Activated naive CD4-positive, alpha-beta T cell treated with Interleukin-2 at 50 U/mL for 16 hours (primary cell): ENCODE measurements at places on chromosomes 16 and 17.

DNA sequence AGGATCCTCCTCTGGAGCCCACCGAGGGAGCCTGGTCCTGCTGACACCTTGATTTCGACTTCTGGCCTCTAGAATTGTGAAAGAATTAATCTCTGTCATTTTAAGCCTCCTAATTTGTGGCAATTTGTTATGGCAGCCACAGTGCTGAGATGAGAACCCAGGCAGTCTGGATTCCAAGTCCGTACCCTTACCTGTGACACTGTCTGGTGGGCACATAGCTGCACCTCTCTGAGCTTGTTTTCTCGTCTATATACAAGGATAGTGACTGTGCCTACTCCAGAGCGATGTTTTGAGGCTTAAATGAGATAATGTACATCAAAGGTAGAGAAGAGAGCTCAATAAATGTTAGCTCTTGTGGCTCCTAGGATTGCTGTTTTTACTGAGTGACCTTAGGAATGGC, 128.4 kb upstream of the MPHOSPH6 start:
- no peak for DNase-seq

DNA sequence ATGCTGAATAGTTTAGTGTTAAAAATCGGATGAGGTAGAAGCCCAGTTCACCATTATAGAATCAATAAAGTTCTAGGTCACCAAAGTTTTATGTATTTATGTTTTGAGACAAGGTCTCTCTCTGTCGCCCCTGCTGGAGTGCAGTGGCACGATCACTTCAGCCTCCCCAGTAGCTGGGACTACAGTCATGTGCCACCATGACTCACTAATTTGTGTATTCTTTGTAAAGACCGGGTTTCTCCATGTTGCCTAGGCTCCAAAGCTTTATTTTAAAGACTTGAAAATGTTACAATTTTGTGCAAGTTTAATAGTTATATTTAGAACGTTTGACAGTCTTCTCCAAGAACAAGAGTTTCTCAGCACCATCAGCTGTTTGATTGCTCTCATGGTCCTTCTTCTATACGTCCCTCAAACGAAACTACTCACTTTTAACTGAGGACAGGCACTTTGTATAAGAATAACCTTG, 32.1 kb downstream of the NDE1 start:
- peak; percentile 65 for DNase-seq

GRCh38 chr17:72115781-72116525, 4.9 kb upstream of the SOX9 start:
- no peak for DNase-seq

DNA sequence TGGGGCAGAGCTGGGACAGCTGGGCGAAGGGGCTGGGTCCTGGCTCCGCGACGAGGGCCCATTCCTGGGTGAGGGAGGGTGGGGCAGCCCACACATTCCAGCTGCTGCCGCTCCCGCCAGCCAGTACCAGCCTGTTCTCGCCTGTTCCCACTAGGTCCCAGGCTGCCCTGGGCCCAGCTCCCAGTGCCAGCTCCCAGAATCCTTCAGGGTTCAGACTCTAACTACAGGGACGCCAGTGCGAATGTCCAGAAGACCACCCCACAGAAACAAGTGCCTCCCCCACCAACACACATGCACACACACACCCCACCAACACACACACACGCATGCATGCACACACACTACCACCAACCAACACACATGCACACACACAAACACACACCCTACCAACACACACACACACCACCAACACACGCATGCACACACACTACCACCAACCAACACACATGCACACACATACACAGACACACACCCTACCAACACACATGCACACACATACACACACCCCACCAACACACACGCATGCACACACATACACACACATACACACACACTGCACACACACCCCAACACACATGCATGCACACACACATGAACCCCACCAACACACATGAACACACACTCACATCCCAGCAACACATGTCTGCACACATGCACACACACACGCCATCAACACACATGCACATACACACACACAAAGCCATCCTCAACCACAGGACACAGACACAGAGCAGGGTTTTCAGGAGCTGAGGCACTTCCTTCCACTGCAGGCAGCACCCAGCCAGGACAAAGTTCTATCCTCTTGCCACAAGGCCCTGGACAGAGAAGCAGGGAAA, 27.5 kb upstream of the KRT17 start:
- no peak for DNase-seq

DNA sequence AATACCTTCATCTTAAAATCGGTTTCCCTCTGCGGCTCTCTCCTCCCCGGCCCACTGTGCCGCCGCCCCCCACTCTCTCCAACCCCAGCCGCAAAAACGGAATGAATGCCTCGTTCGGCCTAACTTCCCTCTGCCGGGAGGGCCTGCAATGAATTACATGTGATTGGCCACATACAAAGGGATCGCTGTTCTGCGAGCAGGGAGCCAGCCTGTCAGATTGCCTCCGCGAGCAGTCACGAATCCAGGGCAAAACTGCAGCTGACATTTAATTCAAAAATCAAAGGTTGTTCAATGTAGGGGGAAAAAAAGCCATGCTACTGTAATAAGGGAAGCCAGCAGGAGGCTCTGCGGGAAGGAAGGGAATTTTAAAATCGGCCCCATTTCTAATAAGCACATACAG, 84.9 kb downstream of the TBC1D16 start:
- no peak for DNase-seq

DNA sequence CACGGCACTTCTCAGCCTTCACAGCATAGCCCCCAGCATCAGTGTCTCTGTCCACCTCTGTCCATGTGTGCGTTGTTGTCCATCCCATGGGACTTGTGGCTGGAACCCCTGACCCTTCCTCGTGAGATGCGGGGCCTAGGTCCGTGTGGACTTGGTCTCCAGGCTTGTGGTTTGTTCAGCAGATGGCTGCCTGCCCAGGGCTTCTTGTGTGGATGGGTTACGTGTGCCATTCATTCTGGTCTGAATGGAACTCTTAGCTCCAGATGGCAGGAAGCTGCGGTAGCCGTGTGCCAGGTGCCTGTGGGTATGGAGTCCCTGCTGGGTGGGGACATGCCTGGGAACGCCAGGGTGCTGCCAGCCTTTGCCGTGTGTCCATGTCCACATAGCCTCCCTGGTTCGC, 31.7 kb upstream of the NUDT16L1 start:
- DNase-seq, result no peak

GRCh38 chr17:15384142-15384787, 42.9 kb upstream of the TEKT3 start:
- DNase-seq, result no peak

DNA sequence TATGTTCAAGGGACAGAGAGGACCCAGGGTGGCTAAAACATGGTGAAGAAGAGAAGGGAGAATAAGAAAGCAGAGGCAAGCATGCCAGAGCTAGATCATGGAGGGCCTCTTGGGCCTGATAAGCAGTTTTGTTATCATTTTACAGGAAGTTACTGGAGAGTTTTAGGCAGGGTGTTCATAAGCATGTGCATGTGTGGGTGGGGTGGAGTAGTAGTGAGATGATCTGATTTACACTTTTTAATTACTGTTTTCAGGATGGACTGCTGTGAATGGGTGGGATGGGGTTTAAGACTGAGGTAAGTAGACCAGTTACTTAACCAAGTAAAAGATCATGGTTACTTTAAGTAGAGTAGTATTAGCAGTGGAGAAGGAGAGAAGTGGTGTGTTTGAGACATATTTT, 173.6 kb downstream of the PHKB start:
- DNase-seq, result no peak

GRCh38 chr17:67111327-67111726, 67.0 kb downstream of the CACNG1 start:
- DNase-seq, result no peak

- DNase-seq, result no peak
Observed at GRCh38 chr16:81514568-81515258, 70.1 kb downstream of the CMIP start.
